A549 treated with GW870086 at 1 μM for 4 hours (cell line): ENCODE measurements at places on chromosomes 2 and 18. TPM values are rescaled to one million over a fixed set of nuclear protein-coding genes. Genes with fewer than 3 reads are reported as not detected.

ASIC4 gene
- total RNA-seq = 0.11 to 0.15 TPM (median 0.14 TPM) in 3 of 5 replicates, not detected in the others

MOGAT1 gene
- total RNA-seq = not detected in 5 replicates

BOLL gene
- not detected in 5 replicates for total RNA-seq

FAM117B gene
- total RNA-seq = 1.8 to 2.4 TPM (median 2.3 TPM) in 5 replicates

CCDC141 gene
- not detected in 5 replicates for total RNA-seq

RUFY4 gene
- total RNA-seq = 0.23 TPM in 1 of 5 replicates, not detected in the others

GALNT3 gene
- total RNA-seq = 0.13 TPM in 1 of 5 replicates, not detected in the others

RAB6C gene
- total RNA-seq = not detected in 5 replicates
